ENCODE measurements at places on chromosomes 3 and 15.

GRCh38 chr15:47949815-47950214, 171.0 kb upstream of the SLC24A5 start:
- no peak for DNase-seq

- no peak for DNase-seq
Measured at GRCh38 chr3:112115806-112116383, 17.2 kb downstream of the GCSAM start.

GRCh38 chr3:57331078-57331610, 38.7 kb upstream of the ASB14 start:
- DNase-seq: no peak

DNA sequence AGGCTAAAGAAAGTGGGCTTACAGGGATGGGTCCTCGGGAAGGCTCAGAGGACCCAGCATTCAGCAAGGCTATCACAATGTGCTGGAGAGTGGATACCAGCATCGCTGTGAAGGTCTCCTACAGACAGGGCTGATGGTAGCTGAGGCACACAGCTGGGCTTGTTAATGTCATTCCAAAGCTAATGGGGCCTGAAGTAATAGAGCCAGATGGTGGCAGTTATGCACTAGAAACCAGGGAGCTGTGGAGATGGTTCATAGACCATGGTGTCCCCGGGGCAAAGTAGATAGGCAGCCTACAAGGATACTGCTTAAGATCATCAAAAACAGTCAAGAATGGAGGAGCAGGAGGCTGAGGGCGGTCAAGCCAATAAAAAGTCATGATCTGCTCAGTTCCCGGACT, 24.8 kb upstream of the BOC start:
- DNase-seq: no peak

DNA sequence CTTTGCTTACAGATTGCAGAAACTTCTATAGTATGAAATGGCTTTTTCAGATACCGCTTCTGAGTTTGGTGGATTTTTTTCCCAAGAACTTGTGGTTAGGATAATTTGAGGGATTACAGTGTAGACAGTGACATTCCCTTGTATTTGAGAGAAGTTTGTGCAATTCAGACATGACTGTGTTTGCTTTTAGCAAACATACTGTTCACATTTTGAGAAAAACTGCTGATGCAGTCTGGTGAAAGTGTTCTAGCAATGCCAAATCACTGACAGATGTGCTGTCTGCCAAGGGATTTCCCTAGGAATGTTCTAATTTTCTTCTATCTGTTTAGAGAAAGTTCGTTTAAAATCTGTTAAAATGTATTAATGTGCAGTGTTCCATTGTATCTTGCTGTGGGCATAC, 652.6 kb downstream of the FHIT start:
- no peak for DNase-seq

DNA sequence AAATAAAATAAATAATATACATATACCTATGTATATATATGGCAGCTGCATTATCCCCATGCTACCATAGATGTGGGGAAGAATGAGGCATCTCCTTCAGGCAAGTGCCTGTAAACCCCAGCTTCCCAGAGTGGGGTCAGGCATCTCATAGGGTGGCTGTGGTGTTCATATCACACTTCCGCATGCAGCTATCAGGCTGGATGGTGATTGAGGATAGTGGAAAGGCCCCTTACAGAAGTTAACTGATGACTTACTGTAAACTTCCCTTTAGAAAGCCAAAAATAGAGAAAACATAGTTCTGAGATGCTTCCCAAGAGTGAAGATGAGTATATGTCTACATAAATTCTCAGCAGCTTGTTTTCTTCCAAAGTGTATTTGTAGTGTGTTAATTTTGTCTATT, 3.5 kb upstream of the PP2D1 start:
- no peak for DNase-seq

GRCh38 chr3:182785756-182786155, 7.5 kb upstream of the ATP11B start:
- DNase-seq: no peak

DNA sequence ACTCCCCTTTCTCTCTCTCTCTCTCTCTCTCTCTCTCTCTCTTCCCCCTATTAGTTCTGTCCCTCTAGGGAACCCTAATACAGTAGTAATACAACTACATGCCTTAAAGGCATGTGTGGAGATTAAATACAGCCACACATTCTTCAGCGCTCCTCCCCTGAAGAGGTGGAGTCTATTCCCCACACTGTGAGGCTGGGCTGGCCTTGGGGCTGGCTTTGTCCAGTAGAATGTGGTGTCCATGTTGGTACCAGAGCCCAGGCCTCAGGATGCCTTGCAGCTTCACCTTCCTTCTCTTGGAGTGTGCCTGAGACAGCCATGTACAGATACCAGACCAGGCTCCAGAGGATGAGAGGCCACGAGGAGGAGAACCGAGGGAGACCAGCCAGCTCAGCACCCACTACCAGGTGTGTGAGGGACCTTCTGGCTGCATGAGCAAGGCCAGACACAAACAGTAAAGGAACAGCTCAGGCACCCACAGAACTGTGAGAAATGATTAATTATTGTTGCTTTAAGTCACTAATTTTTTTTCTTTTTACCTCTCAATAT, 10.7 kb downstream of the SLC6A20 start:
- no peak for DNase-seq

GRCh38 chr15:75114327-75114726, 87.4 kb upstream of the C15orf39 start:
- DNase-seq: no peak

DNA sequence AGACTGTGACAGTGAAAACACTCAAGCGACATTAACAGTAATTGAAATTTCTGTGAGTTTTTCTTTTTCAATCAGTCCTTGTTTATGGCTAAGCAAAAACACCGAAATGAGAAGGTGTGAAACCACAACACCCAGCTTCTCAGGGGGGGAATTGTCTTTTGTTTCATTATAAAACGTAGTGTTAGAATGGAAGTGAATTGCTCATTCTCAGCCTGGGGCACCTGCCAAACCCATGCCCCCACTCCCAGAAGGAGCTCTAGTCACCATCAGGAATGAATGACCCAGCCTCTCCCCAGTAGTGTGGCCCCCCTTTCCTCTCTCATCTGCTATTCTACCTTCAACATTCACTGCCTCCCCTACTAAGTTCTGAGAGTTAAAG, 185.8 kb upstream of the CFAP20DC start:
- peak; percentile 37 for DNase-seq

GRCh38 chr3:179729086-179729485, 76.2 kb downstream of the USP13 start:
- no peak for DNase-seq

- no peak for DNase-seq
Measured at GRCh38 chr3:133895208-133896001, at the start of gene RAB6B. Gene RAB6B, minus strand, starts transcription at chr3:133895882. Its CDS starts 416 bp downstream, at chr3:133895466.

DNA sequence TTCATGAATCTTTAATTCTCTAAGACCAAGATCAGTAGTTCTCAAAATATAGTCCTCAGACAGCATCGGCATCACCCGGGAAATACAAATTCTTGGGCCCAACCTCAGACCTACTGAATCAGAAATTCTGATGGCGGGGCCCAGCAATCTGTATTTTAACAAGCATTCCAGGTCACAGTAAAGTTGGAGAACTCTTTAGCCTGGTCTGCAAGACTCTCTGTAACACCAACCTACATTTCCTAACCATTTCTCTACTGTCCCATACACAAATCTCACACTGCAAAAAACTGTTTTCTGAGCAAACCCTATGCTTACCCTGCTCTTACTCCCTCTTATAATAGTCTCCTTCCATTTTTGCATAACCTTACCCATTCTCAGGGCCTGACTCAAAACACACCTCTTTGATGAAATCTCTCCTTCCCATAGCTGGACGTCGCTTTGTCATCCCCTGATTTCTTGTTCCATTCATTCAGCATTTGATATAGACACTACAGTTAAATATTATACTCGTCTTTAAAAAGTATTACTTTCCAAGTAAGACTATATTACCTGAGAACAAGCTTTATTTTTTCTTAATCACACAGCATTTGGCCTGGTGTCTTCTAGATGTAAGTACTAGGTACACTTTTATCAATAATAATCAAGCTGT, 83.3 kb upstream of the MYO5C start:
- no peak for DNase-seq

DNA sequence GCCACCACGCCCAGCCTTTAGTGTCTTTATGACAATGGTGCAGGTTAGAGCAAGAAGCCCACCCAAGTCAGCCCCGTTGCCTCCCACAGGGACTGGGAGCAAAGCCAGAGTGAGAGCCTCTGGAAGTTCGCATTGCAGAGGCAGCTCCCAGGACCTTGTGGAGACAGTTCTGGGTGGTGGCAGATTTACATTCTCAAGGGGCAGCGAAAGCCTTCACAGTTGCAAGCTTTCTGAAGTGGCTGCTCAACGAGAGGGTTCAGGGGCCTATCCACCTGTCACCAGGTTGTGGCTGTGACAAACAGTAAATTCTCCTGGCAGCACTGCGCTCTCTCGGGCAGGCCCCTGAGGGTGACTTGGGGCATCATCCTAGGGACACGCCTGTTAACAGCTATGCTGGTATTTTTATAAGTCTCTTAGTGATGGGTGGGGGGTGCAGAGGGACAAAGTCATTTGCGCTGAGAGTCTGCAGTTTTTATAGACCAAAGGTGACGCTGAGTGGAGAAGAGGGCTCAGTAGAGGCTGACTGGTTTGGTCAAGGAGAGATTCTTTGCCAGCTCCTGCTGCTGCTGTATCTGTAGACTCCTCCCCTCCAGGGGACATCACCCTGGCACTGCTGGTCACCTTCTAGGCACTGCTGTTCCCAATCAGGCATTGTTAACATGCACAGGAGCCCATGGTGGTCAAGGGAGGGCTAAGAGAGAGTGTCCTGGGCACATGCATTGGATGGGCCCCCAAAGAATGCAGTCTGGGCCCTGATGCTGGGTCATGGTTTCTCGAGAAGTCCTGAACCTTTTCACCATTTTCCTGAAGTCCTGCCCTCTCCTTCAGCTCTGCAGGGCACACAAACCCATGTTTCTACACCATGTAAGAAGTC, 57.5 kb upstream of the KLF13 start:
- DNase-seq: no peak

GRCh38 chr3:50350527-50351322, at the start of the genes CYB561D2 and NPRL2:
Gene CYB561D2, plus strand, starts transcription at chr3:50350862. Its CDS starts 572 bp downstream, at chr3:50351434.
Gene NPRL2, minus strand, starts transcription at chr3:50350775. Its CDS starts 123 bp downstream, at chr3:50350652.
- peak; percentile 98 for DNase-seq

- DNase-seq: no peak
Measured at GRCh38 chr3:63130625-63131024, 147.5 kb upstream of the SYNPR start.

DNA sequence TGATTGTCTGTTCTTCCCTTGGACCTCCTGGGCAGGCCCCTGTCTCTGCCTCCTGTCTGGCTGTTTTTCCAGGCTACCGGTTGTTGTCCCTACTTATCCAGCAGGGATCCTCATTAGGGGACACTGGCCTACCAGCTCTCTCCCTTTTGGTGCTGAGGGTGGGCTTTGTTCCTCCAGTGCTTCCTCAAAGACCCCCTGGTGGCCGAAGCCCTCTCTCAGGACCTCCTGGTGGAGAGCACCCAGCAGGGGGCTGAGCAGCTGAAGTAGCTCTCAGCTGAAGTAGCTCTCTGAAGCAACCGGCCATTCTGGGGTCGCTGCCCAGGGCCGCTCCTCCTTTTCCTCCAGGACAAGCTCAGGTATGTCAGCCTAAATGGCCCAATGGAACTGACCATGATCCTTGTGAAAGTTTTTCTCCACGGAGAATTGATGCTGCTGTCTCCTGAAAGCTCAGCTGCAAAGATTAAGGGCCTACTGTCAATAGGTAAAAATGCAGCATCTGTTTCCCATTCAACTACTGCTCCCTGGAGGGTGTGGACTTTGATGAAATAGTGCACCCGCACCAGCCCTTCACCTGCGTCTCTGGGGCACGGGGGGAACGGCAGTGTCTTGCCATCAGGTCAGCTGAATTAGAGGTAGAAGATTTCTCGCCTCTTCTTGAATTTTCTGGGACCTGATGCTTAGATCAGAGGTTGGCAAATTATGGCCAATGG, 27.6 kb downstream of the ARNT2 start:
- DNase-seq: no peak

- DNase-seq: no peak
Measured at GRCh38 chr15:36392676-36393266, 186.7 kb upstream of the CDIN1 start.

DNA sequence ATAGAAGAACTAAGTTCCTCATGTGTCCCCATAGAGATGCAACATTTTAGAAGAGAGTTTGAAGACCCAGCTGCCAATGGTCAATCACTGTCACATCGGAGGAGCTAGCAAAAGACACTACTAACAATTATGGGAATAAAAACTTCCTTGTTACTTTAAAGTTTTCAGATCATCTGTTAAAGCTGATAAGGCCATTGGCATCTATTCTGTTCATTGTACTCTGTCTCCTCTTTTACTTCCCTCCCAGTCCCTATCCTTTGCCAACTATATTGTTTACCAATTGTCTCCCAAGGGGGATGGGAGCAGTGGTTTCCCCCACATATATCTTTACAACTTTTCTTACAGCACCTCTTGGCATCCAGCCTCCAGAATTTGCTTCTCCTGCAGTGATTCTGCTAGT, 81.0 kb downstream of the FAM174B start:
- DNase-seq: no peak

DNA sequence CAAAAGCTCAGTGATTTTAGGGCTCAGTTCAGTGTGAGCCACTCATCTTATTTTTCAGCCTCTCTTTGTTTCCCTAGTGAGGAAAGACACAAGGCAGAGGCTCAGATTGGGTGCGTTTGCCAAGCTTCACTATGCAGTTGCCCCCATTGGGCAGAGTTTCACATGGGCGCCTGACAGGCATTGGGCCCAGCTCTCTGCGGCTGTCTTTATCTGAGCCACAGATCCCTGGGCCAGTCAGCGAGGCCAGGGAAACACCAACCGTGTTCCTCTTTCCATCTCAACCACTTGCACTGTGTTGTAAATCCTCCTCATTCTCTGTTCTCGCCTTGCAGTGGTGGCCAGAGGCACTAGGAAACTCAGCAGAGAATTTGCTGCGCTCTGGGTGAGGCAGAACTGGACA, 10.8 kb downstream of the ESYT3 start:
- DNase-seq: no peak

GRCh38 chr3:109853077-109853731, 515.9 kb upstream of the DPPA4 start:
- DNase-seq: no peak

GRCh38 chr15:27244047-27244446, 273.1 kb downstream of the GABRG3 start:
- DNase-seq: no peak

- DNase-seq: no peak
Measured at GRCh38 chr3:27684302-27684701, 37.8 kb downstream of the EOMES start.

DNA sequence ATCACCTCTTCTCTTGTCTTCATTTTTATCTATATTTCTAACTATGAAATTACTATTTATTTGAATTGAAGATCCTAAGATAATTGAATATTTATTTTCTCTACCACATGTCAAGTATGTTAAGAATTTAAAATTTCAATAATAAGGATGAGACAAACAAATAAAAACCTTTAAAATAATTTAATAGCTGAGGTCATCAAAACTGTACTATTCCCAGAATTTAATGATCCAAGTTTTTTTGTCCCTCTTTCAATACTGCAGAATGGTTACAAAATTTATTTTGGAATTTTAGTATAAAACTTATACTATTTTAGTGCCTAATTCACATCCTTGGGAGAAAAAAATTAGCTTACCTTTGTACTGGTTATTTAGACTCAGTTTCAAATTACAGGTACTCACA, 774.9 kb downstream of the ROBO2 start:
- DNase-seq: no peak

GRCh38 chr3:64209866-64210621, 15.2 kb downstream of the PRICKLE2 start:
- no peak for DNase-seq

- peak; percentile 78 for DNase-seq
Measured at GRCh38 chr3:27590437-27591298, 106.5 kb upstream of the SLC4A7 start.

- no peak for DNase-seq
Measured at GRCh38 chr3:147370349-147370748, 36.0 kb downstream of the ZIC4 start.

GRCh38 chr3:149523512-149524299, 49.2 kb downstream of the TM4SF4 start:
- no peak for DNase-seq

GRCh38 chr3:181901626-181902025, 189.9 kb downstream of the SOX2 start:
- DNase-seq: no peak

All from CD4-positive, alpha-beta T cell treated with Interleukin-4 for 4 hours (primary cell).